ENCODE measurements at places on chromosomes 3 and 15. TPM values are rescaled to one million over a fixed set of nuclear protein-coding genes. Genes with fewer than 3 reads are reported as not detected.

- no peaks in the 10 kb centered on the region for H3K27me3 ChIP-seq
- H3K27ac ChIP-seq, result no peak overlapping the region
- H3K4me1 ChIP-seq, result no peaks in the 10 kb centered on the region
- H3K36me3 ChIP-seq, result no peaks in the 10 kb centered on the region
- H3K4me3 ChIP-seq, result no peak overlapping the region
These were observed 87.4 kb upstream of the CACNA2D3 start for GRCh38 chr3:54034971-54035370.

ANKUB1 gene
- not detected for total RNA-seq

- no peaks in the 10 kb centered on the region for H3K36me3 ChIP-seq
- no peaks in the 10 kb centered on the region for H3K27me3 ChIP-seq
- peaks cover 26% of the 10 kb centered on the region for H3K4me1 ChIP-seq
These were observed 52.2 kb downstream of the PLD1 start for GRCh38 chr3:171758109-171758508.

- H3K27ac ChIP-seq, result no peak overlapping the region
- H3K36me3 ChIP-seq, result no peaks in the 10 kb centered on the region
- H3K27me3 ChIP-seq, result no peaks in the 10 kb centered on the region
- no peaks in the 10 kb centered on the region for H3K4me1 ChIP-seq
These were observed 39.8 kb downstream of the CHDH start for GRCh38 chr3:53806182-53807116.

DNA sequence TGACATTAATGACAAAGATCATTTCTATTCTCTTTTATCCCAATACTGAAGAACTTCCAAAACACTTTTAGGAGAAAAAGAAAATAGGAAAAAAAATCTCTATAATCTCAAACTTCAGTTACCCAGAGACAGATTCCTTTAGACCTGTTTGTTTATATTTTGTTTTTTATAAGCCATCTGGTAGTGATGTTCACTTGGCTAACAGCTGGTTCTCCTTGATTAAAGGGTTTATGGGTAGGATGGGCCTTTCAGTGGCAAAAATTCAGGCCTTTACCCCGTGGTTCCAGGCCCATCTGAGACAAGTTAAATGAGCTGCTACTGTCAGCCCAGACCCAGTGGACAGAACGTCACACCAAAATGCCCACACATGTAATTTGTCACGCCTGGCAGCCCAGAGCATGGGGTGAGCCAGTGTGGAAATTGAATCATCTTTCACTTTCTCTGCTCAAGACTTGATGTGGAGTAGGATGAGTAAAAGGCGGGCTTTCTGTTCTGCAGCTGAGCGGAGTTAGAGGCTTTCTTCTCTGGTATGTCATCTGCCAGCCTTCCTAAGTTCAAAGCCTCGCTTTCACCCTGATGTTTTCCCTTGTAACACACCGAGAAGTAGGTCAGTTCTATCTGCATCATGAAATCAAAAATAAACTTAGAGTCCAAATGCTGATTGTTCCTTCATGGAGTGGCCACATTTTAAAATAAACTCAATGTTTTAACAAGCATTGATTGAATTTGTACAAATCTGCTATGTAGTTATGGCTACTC lies 62.5 kb upstream of the SKOR1 start:
- H3K4me1 ChIP-seq, result no peaks in the 10 kb centered on the region
- H3K36me3 ChIP-seq, result no peaks in the 10 kb centered on the region
- no peak overlapping the region for H3K4me3 ChIP-seq
- DNase-seq, result peak; percentile 86

DNA sequence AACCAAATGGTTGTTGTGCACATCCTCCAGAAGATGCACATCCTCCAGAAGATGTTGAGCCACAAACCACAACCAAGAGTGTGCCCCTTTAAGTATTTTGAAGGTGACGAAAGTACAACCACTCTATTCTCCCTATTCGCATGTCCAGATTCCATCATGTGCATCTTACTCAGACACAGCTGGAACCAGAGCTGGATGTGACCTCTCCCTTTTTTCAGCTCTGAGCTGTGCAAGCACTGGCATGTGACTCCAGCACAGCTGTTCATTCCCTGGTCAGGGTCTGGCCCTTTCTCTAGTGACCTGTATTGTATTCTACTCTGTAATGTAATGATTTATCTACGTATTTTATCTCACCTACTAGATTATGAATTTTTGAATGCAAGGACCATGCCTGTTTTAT lies 29.3 kb upstream of the DLG1 start:
- no peaks in the 10 kb centered on the region for H3K4me1 ChIP-seq
- no peak for DNase-seq
- no peak overlapping the region for H3K27ac ChIP-seq

NDN gene
- total RNA-seq, result 93.4 TPM

DNA sequence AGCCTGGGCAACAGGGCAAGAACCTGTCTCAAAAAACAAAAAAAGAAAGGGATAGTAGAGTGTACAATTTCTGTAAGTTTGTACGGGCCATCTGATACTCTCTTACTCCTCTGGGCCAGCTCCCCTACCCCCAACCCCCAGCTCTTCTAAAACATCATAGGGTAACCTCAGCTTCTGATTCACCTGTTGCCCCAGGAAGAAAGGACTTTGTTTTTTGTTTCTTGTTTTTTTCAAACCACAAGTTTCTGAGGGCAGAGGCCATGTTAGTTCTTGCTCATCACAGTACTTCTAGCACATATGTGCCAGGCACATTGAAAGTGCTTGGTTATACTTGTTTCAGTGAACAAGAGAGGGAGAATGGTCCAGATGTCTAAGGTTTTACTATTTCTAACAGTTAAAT lies 20.2 kb downstream of the ATOSA start:
- no peaks in the 10 kb centered on the region for H3K27me3 ChIP-seq
- no peak for DNase-seq
- peak overlapping the region; percentile 60 for H3K27ac ChIP-seq
- H3K4me3 ChIP-seq, result no peak overlapping the region

- no peak overlapping the region for H3K27ac ChIP-seq
- no peak for DNase-seq
- no peak overlapping the region for H3K4me3 ChIP-seq
- no peaks in the 10 kb centered on the region for H3K36me3 ChIP-seq
These were observed 909.6 kb downstream of the ROBO1 start for GRCh38 chr3:78858174-78858573.

DNA sequence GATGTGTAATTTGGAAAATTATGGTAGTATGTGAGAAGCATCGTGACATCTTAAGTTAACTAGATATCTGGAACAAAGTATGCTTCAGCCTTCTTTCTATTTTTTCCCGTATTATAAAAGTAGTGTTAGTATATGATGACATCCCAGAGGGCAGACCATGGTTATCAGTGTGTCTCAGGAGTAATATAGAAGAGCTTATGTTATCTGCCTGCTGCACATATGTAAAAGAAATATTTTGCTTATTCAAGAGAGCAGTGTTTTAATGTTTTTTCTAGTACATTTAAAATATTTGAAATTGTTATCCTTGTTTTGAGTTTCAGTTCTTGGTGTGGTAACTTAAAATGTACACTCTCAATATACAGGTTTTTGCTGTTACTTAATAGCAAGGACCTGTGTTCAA lies 24.1 kb downstream of the PLCL2 start:
- no peak overlapping the region for H3K4me3 ChIP-seq
- no peaks in the 10 kb centered on the region for H3K4me1 ChIP-seq
- DNase-seq, result no peak
- no peak overlapping the region for H3K27ac ChIP-seq
- H3K27me3 ChIP-seq, result no peaks in the 10 kb centered on the region

TSC22D2 gene
- 19.1 TPM for total RNA-seq

DNA sequence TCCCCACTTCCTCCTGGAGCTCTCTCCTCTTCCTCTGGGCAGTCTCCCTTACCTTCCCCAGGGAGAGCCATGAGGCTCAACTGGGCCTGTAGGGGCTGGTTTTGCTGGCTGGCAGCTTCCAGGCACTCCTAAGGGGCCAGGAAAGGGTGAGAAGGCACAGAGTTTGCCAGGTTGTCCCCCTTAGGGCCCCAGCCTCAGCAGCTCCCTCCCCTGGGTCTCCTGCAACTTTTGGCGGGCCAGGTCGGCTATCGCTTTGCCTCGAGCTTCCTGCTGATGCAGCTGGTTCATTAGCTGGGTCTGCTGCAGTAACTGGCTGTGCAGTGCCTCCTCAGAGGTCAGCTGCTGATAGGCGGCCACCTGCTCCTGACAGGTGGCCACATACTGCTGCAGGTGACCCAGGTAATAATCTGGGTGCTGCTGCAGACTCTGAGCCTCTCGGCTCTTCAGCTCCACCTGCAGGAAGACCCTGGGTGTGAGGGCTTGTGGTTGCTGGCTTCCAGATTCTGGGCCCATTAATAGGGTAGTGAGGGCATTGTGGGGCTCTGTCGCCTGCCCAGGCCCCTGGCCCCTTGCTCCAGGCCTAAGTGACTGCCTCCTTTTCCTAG lies 29.7 kb upstream of the OR4F6 start:
- no peaks in the 10 kb centered on the region for H3K4me1 ChIP-seq
- H3K36me3 ChIP-seq, result peaks cover 9% of the 10 kb centered on the region
- DNase-seq, result no peak
- H3K4me3 ChIP-seq, result no peak overlapping the region
- no peaks in the 10 kb centered on the region for H3K27me3 ChIP-seq
